ENCODE measurements at places on chromosomes 2 and 18. TPM values are rescaled to one million over a fixed set of nuclear protein-coding genes. Genes with fewer than 3 reads are reported as not detected.

GRCh38 chr2:18988631-18989232 lies 369.7 kb downstream of the OSR1 start:
- no peak for DNase-seq

AMER3 gene
- total RNA-seq, result not detected

HOXD12 gene
- total RNA-seq, result not detected

GKN1 gene
- not detected for total RNA-seq

- peak; percentile 88 for DNase-seq
These were observed 69.4 kb upstream of the REV1 start for GRCh38 chr2:99559075-99559662.

- DNase-seq, result no peak
These were observed 46.0 kb downstream of the COX7A2L start for GRCh38 chr2:42314892-42315468.

DNA sequence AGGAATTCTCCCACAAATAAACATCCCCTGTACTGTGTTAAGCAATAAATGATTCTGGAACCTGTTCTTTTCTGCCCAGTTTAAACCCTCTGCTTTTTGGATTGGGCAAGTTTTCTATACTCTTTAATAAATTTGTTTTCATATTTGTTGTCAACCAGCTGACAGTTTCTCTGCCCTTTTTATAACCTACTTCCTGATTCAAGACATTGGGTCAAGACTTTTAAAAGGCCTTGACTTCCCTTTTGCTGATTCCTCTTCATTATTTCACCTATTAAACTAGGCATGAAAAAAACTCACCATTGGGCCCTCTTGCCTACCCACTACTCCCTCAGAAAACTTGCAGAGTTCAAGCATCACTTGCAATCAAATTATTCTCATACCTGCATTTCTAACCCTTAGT lies 459.5 kb downstream of the ARHGAP15 start:
- no peak for DNase-seq

DNA sequence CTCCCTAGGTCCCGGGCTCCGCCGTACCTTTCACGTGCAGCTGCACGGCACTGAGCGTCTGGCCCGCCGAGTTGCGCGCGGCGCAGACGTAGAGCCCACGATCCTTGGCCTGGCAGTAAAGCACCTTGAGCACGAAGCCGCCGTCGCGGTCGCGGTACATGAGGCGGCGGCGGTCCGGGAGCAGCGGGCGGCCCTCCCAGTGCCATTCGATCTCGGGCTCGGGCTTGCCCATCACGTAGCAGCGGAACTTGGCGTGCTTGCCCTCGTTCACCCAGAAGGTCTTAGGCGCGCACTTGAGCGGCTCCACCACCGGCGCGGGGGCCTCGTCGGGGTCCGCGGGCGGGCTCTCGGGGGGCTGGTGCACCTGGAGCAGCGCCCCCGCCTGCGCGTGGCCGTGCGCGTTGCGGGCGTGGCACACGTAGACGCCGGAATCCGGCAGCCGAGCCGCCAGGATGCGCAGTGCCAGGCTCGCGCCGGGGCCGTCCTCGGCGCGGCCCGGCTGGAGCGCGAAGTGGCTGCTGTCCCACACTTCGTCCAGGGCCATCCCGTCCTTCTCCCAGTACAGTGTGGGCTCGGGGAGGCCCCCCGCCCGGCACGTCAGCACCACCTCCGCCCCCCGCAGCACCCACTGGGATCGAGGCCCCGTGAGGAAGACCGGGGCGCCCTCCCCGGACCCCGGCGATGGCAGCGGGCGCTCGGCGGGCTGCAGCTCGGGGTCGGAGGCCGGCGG lies 980 bp downstream of the OBSL1 start:
- DNase-seq, result peak; percentile 55

GKN2 gene
- total RNA-seq, result not detected
